ENCODE measurements at places on chromosomes 16 and 17.

- no peak for DNase-seq
Observed at GRCh38 chr17:43327421-43327820, 71.4 kb upstream of the ARL4D start.

DNA sequence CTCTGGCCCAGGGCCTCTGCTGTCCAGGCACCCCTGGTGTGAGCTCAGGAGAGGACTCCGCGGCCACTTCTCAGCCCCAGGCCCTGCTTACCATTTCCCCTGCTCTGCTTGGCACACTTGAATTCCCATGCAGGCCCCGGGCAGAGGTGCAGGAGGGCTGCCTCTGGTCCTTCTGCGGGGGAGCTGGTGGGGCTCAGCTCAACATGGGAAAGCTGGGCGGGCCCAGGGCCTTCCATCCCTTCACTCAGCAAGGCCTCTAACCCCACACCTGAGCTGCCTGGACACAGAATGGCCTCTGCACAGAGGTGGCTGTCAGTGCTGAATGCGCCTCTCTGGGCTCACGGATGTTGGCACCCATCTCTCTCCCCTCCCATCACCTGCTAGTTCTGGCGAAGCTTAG is 12.5 kb upstream of the RNPS1 start:
- no peak for DNase-seq

DNA sequence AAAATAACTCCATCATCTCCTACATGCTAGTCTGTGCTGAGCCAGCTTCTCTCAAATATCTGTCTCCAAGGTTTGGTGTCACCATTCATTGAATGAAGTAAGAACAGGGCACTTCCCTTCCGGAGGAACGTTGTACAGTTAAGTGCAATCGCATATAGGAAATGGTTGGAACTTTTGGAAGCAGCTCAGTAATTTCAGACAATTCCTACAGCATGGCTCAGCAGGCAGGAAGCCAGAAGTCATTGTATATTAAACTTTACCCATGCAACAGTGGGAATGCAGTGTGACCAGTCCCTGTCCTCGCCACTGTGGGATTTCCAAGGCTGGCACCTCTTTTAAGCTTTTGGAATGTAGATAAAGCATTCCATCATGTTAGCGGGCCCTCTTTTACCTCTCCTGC is 51.1 kb upstream of the MYH2 start:
- DNase-seq: no peak

- DNase-seq: no peak
Observed at GRCh38 chr16:2985462-2985861, 5.2 kb upstream of the PKMYT1 start.

DNA sequence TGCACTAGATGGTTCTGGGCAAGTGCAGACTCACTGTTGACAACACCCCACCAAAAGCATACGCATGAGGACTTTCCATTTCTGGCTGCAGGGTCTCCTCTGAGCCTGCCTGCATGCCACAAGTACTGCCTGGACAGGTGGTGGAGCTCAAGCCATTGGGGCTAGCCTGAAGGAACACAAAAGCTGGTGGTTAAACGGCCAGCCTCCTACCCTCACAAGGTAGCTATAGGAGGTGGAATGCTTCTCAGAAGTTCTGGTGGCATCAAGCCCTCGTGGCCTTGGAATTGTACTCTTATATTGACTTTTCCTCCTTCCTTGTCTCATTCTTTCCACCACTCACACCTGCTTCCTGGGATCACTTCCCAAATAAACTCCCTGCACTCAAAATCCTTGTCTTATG is 56.6 kb upstream of the BCAR1 start:
- no peak for DNase-seq

- DNase-seq: no peak
Observed at GRCh38 chr16:85453703-85454102, 159.4 kb upstream of the GSE1 start.
